ENCODE measurements at places on chromosomes 2 and 18.

DNA sequence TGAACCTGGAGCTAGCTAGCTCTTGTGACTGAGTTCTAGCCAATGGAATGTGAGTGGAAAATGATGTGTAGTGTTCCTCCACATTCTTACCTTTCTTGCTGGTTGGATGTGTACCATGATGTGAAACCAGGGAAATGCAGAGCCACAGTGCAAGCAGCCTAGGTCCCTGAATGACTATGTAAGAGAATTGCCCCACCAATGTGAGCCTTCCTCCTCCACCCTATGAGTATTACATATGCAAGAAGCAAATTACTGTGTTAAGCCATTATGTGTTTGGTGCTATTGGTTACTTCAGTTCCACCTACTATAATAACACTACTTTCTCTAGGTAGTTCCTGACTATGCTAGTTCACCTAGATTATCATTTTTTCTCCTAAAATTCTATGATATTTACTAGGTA, 39.6 kb downstream of the LCLAT1 start:
- no peak for DNase-seq

GRCh38 chr18:36496022-36496421, 198.5 kb downstream of the FHOD3 start:
- DNase-seq, result no peak

GRCh38 chr2:14256890-14257289, 375.6 kb upstream of the LRATD1 start:
- no peak for DNase-seq

- no peak for DNase-seq
These were observed 441.8 kb downstream of the NYAP2 start for GRCh38 chr2:225841314-225841713.

DNA sequence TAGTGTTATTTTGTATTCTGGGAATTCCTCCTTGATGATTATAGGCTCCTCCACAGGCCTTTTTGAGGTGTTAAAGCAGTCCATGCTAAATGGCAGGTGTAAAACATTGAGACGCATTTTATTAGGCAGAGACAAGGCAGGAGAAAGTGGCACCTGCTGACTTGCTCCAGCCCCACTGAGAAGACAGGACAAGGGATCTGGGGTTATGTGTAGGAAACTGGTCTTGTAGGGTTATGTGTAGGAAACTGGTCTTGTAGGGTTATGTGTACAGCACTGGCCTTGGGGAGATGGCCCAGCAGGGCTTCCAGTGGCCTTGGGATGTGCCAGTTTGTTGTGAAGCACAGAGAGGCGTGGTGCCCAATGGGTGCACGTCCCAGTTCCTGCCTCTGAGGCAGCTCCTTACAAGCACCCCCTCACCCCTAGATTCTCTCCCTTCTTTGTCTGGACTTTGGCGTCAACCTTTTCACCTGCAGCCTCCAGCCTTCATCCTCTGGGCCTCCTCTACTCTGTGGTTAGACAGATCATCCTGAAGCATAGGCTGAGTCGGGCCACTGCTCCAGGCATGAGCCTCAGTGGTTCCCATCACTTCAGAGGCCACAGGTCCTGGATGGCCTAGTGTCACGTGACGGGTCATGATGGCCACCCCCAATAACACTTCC, 921 bp upstream of the FABP1 start:
- DNase-seq, result no peak

- DNase-seq, result no peak
These were observed 17.2 kb downstream of the REV1 start for GRCh38 chr2:99472600-99472960.

DNA sequence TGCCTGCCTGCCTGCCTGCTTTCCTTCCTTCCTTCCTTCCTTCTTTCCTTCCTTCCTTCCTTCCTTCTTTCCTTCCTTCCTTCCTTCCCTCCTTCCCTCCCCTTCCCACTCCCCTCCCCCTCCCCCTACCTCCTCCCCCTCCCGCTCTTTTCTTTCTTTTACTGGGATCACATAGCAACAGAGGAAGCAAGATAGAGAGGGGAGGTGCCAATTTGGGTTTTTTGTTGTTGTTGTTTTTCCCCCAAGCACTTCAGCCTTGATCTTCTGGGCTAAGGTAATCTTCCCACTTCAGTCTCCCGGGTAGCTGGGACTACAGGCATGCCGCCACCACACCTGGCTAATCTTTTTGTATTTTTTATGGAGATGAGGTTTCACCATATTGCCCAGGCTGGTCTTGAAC, 20.0 kb downstream of the PPM1B start:
- DNase-seq, result no peak

DNA sequence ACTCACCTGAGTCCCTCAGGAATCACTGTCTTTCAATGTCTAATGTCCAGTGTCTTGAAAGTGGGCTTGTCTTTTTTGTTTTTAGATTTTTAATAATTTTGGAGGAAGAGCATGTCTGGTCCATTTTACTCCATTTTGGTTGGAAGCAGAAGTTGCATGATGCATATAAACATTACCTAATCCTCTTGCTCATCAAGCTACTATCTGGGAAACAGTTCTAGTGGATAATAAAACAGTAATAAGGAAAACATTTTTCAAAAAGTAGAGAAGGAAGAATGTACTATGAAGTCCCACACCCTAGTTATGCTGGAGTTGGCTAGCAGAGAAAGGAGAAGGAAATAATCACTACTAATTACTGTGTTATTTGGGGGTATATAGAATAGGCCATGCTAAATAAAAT, 263.7 kb downstream of the ETAA1 start:
- no peak for DNase-seq

GRCh38 chr2:64401529-64401880, 52.5 kb upstream of the LGALSL start:
- no peak for DNase-seq

GRCh38 chr18:12306752-12307700, 1.0 kb upstream of the TUBB6 start:
- DNase-seq, result peak; percentile 64

DNA sequence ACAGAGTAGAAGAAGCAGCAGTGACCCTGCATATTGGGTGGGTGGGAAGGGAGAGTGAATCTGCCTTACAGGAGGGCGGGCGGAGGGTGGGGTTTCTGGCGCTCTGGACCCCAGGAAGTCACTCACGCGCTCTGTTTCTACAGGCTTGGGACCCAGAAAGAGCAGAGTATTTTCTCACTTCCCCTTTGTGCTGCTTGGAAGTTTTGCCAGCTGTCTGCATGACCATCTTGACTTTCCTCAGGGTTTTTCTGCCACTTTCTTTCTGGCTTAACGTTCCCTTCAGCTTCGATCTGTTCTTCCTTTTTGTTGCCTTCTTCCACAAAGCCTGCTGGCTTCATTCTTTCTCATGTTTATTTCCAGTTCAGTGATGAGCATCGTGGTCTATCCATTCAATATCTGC, 383.1 kb downstream of the GALR1 start:
- no peak for DNase-seq

GRCh38 chr2:86480105-86480504, 38.9 kb downstream of the KDM3A start:
- no peak for DNase-seq

GRCh38 chr2:53949457-53949856, 21.3 kb downstream of the PSME4 start:
- no peak for DNase-seq

DNA sequence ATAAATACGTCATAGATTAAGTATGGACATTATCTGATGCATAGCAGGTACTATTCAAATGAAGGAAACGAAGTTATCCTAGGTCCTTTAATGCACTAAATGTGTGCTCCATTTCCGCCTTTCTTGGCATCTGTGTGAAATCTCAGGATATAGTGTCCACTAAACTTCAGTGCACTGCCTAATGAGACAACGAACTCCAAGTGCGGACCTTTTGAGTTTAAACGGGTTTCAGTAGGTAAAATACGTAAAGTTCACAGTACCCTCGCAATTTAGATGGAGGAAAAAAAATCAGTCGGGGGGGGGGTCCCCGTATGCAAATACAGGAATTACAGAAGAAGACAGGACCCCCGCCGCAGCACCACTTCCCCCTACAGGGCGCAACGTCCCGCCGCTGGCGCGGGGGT, 729 bp upstream of the REL start:
- DNase-seq, result no peak

GRCh38 chr2:40281021-40281940, 170.6 kb downstream of the SLC8A1 start:
- DNase-seq, result no peak

- no peak for DNase-seq
These were observed 163.5 kb upstream of the POU3F3 start for GRCh38 chr2:104690255-104690984.

GRCh38 chr2:235200216-235200615, 248.4 kb downstream of the SH3BP4 start:
- no peak for DNase-seq

GRCh38 chr18:59681521-59682004, 15.7 kb downstream of the CCBE1 start:
- no peak for DNase-seq

DNA sequence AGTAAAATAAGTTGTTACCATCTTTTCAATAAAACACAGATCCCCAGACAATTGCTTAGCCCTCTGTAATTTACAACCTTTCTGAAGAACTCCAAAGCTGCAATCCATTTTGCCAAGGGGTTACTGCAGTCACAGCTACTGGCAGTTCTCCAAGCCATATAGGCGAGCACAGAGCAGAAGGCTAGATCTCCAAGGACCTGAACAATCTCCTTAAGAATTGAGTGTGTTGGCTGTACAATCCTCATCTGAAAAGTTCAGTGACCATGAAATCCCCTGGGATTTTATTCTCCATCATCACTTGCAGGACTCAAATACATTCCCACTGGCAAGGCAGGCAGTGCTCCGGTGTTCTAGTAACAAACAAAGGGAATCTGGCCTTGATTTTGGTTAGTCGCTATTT, 103.9 kb upstream of the LRP1B start:
- DNase-seq, result no peak

DNA sequence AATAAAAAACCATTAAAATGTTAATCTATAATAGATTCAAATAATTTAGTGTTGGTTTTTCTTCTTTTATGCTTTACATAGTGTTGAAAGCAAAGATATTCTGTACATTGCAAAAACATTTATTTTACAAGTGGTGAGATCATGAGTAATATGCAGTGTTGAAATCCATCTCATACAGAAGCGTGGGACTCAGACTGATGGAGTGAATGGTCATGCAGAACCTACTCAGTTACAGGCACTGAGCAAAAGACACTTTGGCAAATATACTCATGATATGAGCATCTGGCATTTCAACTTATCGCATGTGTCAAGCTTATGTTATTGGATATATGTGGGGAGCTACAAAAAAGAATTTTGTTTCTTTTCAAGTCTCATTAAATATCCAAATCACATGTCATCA, 620.2 kb upstream of the NETO1 start:
- no peak for DNase-seq

DNA sequence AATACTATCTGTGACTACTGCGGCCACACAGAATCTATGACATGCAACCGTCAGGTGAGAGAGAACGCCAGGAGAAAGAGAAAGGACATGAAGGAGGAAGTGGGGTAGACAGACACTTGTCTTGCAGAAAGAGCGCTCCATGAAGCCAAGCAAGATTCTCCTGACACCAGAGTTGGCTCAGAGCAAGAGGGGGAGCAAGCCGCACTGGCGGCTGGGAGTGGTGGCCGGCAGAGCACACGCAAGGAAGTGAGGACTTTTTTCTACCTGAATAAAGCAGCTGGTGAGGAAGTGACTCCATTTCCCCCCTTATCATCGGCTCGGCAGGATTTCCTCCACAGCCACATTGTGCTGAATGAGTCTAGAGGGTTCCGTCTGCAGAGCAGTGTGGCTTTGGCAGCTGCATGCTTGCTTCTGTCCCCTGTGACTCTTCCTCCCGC, 181.6 kb downstream of the BCL2 start:
- DNase-seq, result no peak

GRCh38 chr2:157971702-157972101, 95.6 kb upstream of the ACVR1 start:
- DNase-seq, result no peak

DNA sequence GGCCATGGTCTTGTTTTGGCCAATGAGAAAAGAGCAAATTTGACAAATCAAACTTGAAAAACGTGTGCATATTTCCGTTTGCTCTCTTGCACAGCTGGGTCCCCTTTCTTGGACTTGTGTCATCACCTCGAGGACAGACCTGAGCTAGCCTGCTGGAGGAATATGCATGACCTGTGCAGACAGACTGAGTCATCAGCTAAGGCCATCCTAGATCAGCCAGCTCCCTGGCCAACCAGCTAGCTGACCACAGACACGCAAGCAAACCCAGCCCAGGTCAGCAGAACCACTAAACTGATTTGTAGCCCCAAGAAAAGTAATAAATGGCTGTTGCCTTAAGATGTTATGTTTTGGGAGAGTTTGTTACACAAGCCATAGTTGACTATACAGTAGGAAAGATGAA, 61.3 kb upstream of the PAX3 start:
- no peak for DNase-seq

GRCh38 chr18:61957801-61958516, 65.2 kb upstream of the RNF152 start:
- no peak for DNase-seq

DNA sequence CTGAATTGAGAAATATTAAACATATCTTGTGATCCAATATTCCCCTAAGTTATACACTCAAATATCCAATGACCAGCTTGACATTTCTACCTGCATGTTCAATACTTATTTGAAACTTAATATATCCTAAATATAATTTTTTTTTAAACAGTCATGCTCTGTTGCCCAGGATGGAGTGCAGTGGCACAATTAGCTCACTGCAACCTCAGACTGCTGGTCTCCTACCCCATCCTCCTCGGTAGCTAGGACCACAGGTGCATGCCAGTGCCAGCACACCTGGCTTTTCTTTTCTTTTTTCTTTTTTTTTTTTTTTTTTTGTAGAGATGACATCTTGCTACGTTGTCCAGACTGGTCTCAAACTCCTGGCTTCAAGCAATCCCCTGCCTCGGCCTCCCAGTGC, 4.2 kb downstream of the KYNU start:
- DNase-seq, result no peak

DNA sequence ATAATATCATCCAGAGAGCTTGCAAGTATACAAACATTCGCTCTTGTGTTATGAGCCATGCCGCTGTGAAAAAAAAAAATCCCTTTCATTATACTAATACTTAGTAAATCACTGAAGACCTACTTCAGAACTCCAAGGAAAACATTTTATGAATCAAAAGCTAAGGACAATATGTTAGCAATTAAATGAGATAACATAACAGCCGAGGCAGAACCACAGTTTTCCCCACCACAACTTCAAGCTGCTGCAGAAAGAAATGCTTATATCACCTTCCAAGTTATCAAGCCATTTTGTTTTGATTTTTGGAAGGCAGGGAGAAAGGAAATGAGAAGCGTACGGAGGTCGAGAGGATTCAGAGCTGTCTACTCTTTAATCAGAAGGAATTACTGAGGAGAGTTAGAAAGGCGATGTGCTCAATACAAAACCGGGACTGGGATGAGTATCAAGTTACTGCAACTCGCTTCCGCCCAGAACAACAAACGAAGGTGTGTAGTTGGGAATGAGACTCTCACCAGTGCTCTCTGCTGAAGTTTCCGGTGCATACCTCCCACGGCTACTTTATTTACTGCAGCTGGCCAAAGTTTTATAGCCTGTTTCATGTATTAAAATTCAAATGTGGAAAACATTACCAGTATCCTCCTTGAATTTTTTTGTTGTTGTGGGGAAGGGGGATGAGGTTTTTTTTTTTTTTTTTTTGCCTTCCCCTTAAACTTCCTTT, 292.2 kb upstream of the CCDC68 start:
- no peak for DNase-seq
